ENCODE measurements at places on chromosomes 5 and 9.
A peak's percentile ranks its signal among the peaks of the same experiment; 100 is the strongest.

GRCh38 chr9:19431361-19432171 is 22.8 kb downstream of the ACER2 start:
- DNase-seq, result peak; percentile 30

GRCh38 chr9:19255821-19256220 is 25.3 kb downstream of the DENND4C start:
- DNase-seq, result no peak

- DNase-seq, result no peak
These were observed 291.9 kb downstream of the ARL15 start for GRCh38 chr5:54018438-54018837.

- DNase-seq, result no peak
These were observed 34.7 kb upstream of the PLIN2 start for GRCh38 chr9:19162026-19162366.

- no peak for DNase-seq
These were observed 62.3 kb downstream of the ST8SIA4 start for GRCh38 chr5:100840789-100841188.

Measured in glutamatergic neuron (in vitro differentiated cells).